Stimulated activated CD4-positive, alpha-beta T cell treated with anti-CD3 and anti-CD28 coated beads, Interleukin-1b, Interleukin-23, amount 100 ng/mL, for 48 hours (primary cell): ENCODE measurements at places on chromosomes 4 and X.

- no peak for DNase-seq
Measured at GRCh38 chr4:13635286-13635799, 7.8 kb upstream of the BOD1L1 start.

DNA sequence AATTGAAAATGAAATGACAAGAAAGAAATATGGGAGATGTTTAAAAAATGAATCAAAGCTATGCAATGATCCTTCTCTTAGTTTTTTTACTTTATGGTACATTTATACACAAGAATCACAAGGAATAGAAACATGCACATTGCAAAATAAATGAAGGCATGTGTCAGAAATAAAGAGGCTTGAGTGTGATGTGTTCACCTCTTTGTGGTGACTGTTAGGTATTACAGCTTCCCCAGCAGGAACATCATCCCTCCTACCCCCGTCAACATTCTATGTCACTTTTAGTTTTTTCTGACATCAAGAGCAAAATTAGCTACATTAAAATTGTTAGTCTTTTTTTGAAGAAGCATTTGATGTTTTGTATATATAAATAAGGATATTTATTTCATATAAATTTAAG, 214.8 kb downstream of the SLC4A4 start:
- DNase-seq = no peak

DNA sequence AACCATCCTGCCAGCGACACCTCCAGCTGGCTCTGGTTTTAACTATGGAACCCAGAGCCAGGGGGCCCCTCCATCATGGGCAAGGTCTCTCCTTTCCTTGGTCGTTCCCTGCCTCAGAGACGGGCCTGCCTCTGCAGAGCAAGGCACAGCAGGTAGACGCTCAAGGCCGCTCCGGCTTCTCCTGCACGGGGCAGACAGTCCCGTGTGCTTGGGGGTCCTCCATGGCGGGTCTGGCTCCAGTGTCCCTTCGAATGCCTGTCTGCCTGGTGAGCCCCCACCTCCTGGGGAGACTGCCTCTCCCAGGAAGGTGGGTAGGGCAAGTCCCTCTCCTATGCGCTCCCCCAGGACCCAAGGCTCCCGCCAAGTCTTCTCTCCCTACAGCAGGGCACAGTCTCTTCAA, 71.5 kb downstream of the ACOX3 start:
- no peak for DNase-seq

GRCh38 chr4:184573701-184574100, 75.5 kb downstream of the CASP3 start:
- no peak for DNase-seq

DNA sequence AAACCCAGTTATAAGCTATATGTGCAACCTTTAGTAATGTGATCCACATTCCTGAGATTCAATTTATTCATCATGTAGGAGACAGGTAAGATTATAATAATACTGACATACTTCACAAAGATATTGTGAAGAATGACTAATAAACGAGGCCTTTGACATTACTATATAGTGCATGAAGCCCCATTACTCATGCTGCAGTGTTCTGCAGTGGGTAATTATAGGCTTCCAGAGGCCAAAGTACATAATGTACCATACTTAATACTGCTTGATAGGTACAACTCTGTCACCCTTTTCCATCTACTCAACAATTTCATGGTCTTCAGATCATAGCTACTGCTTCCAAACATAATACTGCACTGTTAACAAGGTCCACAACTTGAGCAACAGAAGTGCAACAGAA, 68.9 kb downstream of the COL25A1 start:
- DNase-seq = no peak

- no peak for DNase-seq
Measured at GRCh38 chr4:6687947-6688878, 5.5 kb upstream of the S100P start.

DNA sequence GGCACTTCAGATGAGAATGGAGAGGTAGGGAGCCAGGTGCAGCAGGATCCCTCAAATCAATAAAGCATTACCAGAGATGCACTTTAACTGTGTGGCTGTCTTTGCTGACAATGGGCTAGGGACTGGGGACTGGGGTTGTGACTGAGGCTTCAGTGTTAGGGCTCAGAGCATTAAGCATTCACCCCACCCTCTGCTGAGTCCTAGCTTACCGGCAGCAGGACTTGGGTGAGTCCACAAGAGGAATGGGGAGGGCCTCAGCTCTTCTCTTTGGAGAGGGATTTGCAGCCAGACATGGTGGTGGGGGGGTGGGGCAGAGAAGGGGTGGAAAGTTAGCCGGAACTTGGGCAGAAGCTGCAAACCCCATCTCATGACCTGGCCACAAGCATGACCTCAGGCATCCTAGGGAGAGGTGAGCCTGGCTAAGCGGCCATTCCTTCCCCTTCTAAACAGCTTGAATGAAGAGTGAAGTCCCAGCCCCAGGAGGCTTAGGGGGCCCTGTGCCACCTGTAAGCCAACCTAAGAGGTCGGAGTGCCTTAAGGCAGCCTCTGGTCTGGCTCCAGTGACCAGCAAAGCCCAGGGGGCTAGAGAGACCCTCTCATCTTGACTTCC, 78.4 kb downstream of the STARD8 start:
- DNase-seq = no peak

DNA sequence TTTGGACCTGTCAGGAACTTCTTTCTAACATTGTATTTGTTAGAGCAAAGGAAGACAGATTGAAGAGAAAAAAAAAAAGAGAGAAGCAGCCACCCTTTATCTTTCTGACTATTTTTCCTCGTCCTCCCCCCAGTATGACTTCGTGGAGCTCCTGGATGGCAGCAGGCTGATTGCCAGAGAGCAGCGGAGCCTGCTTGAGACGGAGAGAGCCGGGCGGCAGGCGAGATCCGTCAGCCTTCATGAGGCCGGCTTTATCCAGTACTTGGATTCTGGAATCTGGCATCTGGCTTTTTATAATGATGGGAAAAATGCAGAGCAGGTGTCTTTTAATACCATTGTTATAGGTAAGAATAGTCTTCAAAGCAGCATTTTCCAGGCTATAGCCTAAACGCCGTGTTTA, 237.7 kb downstream of the DCTD start:
- DNase-seq = no peak

- no peak for DNase-seq
Measured at GRCh38 chr4:69999420-69999819, 3.7 kb downstream of the STATH start.

- no peak for DNase-seq
Measured at GRCh38 chr4:111031596-111031995, 408.7 kb upstream of the PITX2 start.

DNA sequence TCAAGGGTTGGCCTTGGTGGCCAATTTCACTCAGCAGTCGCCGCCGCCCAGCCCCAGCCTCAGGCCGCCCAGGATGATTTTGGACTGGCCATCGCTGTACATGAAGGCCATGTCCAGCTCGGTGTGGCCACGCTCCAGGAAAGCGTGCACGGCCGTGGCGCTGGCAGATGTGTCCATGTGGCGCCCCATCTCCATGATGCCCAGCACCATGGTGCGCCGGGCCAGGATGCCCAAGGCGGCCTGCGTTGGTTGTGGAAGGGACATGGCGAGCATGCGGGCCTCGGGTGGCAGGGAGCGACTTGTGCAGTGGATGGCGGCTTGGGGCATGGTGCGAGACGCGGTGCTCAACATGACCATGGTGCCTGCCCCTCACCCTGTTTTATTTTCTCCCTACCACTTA, 55.4 kb downstream of the ZCCHC12 start:
- DNase-seq = no peak

DNA sequence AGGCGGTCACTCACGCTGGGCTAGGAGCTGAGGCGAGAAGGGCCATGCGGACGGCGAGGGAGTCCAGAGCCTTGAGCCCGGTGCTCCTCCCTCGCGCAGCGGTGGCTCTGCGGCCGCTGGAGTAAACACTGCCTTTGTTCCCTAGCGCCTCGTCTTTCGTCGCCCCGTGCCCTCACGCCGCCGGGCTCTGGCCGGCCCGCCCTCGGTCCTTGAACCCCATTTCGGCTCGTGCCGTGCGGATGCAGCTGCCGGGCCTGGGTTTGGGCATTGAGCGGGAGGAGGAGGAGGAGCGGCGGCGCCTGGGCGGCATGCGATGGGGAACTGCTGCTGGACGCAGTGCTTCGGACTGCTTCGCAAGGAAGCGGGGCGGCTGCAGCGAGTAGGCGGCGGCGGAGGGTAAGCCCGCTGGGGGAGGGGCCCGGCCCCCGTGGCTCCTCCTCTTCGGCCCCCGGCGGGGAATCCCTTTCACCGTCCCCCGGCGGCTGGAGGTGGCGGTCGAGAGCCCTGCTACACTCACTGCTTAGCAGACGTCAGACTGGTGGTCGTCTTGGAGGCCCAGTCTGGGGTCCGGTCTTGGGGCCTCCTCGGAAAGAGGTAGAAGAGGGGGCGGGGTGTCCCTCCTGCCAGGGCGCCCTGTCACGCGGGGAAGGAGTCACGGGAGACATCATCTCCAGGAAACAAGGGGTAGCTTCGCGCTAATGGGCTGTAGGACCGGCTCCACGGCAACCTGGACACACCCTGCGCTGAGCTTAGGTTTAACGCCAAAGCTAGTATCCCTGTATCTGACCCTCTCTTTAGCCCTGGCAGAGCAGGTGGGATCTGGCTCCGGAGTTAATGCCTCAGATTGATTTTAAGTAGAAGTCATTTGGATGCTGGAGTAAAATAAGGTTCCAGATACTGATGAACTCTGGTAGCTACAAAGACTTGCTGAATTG, at the start of gene AP1AR:
Gene AP1AR, plus strand, starts transcription at position 9 of the 935 bp plus-strand sequence. Its CDS starts 305 bp downstream, at position 314.
- peak; percentile 73 for DNase-seq

- DNase-seq = no peak
Measured at GRCh38 chr4:159979953-159980352, 877.1 kb downstream of the RAPGEF2 start.

GRCh38 chr4:95580226-95580625, 31.5 kb upstream of the UNC5C start:
- DNase-seq = no peak

- no peak for DNase-seq
Measured at GRCh38 chr4:39451423-39452023, 7.2 kb downstream of the RPL9 start.

DNA sequence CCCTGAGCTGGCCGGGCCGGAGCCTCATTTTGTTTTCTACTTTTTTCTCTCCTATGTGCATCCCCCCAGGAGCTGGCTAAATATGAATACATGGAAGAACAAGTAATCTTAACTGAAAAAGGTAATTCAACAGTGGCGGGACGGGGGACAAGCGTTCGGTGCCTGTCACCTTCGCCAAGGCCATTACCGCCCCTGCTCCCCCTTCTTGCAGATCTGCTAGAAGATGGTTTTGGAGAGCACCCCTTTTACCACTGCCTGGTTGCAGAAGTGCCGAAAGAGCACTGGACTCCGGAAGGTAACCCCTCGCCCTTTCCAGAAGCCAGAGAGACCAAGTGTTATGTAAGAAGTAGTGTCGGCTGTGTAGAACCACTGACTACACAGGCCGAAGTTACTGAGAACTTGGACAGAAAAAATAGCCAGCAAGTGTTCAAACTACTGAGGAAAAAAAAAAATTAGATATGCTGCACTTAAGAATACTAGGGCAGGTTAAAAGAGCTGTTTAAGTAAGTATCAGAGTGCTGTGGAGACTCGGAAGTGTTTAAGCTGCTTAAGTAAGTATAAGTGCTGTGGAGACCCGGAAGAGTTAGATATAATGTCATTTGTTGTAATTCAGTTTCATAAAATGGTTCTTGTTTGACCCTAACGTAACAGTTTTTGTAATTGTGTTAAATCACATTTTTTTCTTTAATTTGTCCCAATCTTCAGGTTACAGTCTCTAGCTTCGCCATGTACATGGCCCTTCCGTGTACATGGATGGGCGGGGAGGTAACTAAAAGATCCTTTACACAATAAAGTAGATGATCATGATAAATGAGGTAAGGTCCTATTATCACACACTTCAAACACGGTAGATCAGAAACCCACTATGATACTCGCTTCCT, 856 bp downstream of the SAT1 start:
- DNase-seq = no peak

GRCh38 chrX:130079824-130080406, 30.4 kb downstream of the ELF4 start:
- peak; percentile 50 for DNase-seq

- no peak for DNase-seq
Measured at GRCh38 chrX:1614927-1615326, at the start of gene ASMT. Gene ASMT (plus strand): TSS chrX:1615059. CDS start chrX:1615200, 141 bp downstream.

- no peak for DNase-seq
Measured at GRCh38 chr4:188728359-188728758, 589.1 kb downstream of the TRIML1 start.

GRCh38 chrX:15906041-15906943, 51.7 kb upstream of the AP1S2 start:
- no peak for DNase-seq

- no peak for DNase-seq
Measured at GRCh38 chr4:38869511-38869910, 1.9 kb downstream of the FAM114A1 start.

GRCh38 chrX:102833136-102833535, 103.9 kb upstream of the RAB40AL start:
- no peak for DNase-seq

DNA sequence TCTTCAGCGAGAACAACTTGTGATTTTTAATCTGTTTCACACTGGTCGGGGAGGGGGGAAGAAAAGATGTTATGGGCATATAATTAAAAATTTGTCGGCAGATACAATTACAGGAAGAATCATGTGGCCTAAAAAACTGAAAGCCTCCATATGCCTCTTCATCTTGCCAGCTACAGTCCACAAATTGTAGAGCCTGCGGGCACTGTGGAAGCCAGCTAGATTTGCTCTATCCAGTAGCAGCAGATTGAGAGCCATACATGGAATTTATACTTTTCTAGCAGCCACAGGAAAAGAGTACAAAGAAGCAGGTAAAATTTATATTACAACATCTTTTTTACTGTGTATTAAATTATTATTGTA, 147.3 kb downstream of the TBL1X start:
- DNase-seq = no peak

DNA sequence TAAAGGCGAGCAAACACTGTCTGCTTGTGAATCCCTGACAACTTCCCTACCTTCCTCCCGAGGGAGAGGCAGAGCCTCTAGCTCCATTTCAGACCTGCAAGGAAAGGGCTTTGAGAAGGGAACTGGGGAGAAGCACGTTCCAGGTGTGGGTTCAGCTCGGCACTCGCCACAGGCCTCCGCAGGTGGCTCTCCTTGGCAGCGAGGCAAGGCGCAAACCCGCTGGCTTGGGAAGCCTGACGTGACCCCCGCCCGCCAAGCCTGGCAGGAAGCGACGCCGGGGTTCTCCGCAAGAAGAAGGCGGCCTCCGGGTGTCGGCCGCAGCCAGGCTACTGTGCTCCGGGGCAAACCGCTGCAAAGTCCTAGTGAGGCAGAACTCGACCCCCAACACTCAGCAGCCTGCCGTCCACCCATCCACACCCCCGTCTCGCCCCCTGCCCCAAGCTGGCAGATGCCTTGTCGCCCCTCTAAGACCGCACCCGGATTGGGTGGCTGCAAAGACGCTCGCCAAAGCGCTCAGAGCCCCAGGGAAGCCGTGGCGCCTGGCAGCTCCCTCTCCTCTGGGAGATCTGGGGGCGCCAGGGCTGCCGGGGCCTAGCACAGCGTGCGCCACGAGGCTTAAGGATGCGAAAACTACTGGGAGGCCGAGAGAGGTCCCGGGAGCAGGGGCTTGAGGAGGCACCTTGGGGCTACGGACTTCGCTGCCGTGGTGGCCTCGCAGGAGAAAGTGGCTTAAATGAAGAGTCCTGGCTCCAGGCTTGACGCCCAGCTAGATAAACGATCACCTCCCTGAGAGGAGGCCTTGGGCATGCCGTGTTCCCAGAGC, 21.8 kb downstream of the NKX3-2 start:
- DNase-seq = no peak

GRCh38 chrX:8194216-8194615, 23.1 kb upstream of the VCX2 start:
- DNase-seq = no peak

GRCh38 chr4:1332686-1333085, 14.3 kb upstream of the UVSSA start:
- no peak for DNase-seq
